RPMI7951 (cell line): ENCODE measurements at places on chromosomes 3 and 15. TPM values are rescaled to one million over a fixed set of nuclear protein-coding genes. Genes with fewer than 3 reads are reported as not detected.
A peak's percentile ranks its signal among the peaks of the same experiment; 100 is the strongest.

Gene USP50
- total RNA-seq: not detected in 2 replicates

Gene LIPH
- not detected in 2 replicates for total RNA-seq

GRCh38 chr3:158443632-158444031 lies 127.4 kb upstream of the MLF1 start:
- DNase-seq: no peak

DNA sequence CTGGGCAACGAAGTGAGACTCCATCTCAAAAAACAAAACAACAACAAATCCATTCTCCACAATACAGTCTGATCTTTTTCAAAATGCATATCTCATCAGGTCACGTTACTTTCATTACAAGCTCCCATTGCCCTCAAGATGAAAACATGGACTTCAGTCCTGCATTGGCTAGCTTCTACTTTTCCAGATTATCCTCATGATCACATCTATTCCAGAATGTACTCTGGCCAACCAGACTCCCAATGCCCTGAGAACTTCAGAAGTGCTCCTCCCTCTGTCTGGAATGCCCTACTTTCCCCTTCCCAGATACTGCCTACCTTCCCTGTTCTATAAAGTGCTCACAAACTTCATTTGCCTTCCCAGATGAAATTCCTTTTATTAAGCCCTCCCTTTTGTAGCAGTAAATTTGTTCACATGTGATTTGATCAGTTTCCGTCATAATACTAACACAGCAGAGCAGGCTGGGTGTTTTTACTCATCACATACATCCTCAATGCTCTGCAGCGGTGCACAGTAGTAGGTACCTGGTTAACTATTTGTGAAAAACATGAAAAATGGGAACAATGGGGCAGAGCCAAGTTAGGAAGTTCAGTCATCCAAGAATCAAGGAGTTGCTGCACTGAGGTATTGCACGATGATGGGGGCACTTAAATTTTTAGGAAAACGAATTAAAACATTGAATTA lies 5.3 kb downstream of the RPL22L1 start:
- peak; percentile 22 for DNase-seq

GRCh38 chr15:91936927-91937326 lies 83.4 kb downstream of the SLCO3A1 start:
- no peak for DNase-seq

DNA sequence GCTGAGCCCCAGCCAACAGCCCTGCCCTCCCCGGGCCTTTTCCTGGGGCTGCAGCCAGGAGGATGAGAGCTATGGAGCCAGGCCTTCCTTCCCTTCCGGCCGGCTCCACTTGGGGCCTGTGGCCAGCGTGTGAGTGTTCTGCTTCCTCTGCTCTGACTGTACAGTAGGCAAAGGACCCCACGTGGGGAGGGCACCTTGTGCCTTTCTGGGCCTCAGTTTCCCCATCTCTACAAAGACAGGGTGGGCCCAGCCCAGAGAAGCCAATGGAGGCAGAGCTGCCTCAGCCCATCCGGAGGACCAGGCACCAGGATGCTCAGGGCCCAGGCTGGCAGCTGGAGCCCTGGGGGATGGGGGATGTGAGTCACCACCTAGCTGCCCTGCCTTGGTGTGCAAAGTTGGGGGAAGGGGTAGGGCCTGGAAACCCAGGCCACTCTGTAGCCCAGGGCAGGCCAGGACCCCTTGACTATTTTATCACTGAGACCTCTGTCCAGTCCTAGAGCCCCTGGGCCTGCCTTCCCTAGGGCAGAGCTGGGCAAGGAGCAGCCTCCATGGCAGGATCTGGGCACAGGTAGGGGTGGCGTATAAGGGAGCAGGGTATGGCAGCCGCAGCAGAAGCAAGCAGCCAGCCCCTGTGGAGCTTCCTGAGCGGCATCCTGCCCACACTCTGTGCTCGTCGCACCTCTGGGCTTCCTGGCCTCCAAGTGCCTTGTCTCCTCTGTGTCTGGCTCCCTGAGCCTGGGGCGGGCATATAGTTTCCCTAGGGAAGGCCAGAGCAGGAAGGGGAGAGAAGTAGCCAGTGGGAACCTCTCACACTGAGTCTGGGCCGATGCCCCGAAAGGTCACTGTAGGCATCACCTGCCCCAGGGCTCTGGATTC lies 1.8 kb downstream of the PSTPIP1 start:
- DNase-seq: no peak

- DNase-seq: peak; percentile 76
These were observed 44.6 kb downstream of the CCNL1 start for GRCh38 chr3:157115069-157116006.

Gene AQR
- 31.6 and 45.1 TPM in 2 replicates for total RNA-seq

Gene CASR
- total RNA-seq: not detected in 2 replicates

- DNase-seq: peak; percentile 95
These were observed at the start of gene SELENOT for GRCh38 chr3:150603153-150603979. Gene SELENOT, plus strand, starts transcription at chr3:150603321. Its CDS starts 42 bp downstream, at chr3:150603363.

Gene SHISA5
- 206 and 217 TPM in 2 replicates for total RNA-seq

Gene CLDN16
- total RNA-seq: not detected in 2 replicates

DNA sequence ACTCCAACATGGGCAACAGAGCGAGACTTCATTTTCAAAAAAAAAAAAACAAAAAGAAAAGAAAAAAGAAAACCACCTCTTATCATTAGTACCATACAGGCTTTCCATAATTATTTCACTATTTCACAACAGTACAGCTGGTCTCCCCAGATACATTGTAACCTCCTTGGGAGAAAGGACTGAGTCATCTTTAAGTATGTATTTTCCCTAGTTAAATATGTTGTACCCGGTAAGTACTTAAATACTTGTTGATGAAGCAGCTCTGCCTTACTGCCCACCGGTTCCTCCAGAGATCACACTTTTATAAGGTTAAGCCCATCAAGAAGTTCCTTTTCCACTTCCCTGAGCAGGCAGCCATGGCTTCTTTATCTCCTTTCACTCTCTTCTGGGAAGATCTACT lies 789.5 kb upstream of the CFAP20DC start:
- DNase-seq: peak; percentile 49

Gene GJD2
- total RNA-seq: not detected in 2 replicates

DNA sequence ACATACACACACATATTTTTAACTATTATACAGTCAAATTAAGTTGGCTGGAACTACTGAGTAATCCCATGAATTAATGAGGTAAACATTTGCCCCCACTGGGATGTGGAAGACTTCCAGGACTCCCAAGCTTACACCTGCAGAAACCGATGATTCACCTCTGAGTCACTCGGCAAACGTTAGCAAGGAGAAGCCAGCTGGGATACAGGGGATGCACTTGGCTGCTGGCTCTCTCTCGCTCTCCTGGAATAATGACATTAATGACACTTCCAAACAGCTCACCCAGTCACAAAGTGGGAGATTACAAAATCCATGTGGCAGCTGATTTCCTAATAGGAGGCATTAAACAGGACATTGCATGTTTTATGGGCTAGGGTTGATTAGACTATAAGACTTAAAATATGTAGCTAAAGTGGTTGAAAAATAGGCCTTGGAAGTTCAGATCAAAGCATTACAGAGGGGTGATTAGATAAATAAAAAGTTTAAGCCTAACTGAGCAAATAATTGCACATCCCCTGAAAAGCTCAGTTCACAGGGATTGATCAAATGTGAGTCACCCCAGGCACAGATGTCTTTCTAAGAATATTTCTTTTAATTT lies 500.9 kb downstream of the SOX2 start:
- DNase-seq: peak; percentile 86

Gene IMPDH2
- total RNA-seq: 305 and 426 TPM in 2 replicates

Gene XCR1
- not detected in 2 replicates for total RNA-seq

Gene MUC4
- not detected in 2 replicates for total RNA-seq

GRCh38 chr15:94080416-94080815 lies 150.9 kb upstream of the MCTP2 start:
- DNase-seq: peak; percentile 99

Gene OR5H15
- not detected in 2 replicates for total RNA-seq

DNA sequence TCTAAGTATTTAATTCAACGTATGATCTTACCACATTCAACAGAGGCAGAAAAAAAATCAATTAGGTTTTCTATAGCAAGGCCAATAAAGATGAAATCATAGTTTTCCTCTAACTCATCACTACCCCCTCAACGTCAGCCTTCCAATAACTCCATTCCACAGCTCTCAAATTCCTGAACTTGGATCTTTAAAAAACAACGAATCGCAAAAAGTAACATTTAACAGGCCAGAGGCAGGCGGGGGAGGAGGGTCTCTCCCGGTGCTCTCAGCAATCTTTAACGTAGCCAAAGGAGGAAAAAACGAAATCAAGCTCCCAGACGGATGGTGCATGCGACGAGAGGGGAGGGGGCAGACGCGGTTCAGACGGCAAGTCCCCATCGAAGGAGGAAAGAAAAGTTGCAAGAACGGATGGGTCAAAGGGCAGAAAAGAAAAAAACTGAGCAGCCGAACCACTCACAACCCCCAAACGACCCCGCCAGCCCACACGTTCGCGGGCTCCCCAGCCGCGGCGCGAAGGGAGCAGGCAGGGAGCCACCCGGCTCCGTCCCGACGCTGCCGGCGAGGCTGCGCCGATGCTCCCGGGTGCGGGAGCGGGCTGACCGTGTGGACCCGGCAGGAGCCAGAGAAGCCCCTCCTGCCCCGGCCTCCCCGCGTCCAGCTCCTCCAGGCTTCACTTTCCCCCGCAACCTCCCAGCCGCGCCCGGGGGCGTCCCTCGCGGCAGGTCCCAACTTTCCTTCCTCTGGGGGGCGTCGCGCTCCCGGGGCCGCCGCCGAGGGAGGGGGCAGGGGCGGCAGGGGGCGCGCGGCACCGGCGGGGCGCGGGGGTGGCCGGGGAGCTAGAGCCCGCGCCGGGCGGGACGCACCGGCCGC lies 703 bp downstream of the PEAK1 start:
- DNase-seq: peak; percentile 15

GRCh38 chr15:70250208-70251201 lies 152.8 kb upstream of the TLE3 start:
- no peak for DNase-seq

GRCh38 chr15:61379005-61379404 lies 149.9 kb upstream of the RORA start:
- no peak for DNase-seq

GRCh38 chr3:9169326-9169725 lies 80.1 kb downstream of the SRGAP3 start:
- DNase-seq: no peak

DNA sequence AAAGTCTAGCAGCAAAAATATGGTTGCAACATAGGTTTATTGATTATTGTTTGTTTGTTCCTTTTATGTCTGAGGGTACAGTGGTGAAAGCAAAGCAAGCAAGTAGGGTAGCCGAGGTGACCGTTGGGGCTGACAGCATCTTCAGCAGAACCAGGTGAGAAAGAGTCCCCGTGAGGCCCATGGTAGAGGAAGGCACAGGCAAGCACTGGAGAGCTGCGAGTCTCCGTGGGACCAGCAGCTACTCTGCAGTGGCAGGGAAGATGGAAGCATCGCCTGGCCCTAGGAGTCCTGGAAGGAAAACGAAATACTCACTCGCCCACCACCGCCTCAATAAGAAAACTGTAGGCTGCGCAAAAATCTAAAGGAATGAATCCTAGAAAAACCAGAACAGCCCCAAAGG lies 25.3 kb upstream of the GABRA5 start:
- DNase-seq: no peak

DNA sequence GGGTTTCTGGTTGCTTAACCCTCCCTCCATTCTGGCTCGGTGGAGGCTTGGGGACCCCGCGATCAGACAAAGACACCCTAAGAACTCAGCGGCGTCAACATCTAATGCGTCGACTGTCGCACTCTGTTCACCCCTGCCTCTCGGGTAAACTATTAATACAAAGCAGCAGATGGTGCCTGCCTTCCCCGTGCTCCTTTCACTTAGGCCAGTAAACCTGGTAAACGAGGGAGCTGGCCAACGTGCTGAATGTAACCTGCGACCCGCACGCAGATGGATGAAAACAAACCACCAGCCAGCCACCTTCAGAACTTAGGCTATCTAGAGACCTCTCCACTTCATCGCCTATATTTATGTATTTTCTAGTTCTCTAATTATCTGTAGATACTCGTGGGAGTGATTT lies 848 bp upstream of the CADPS start:
- peak; percentile 65 for DNase-seq

GRCh38 chr15:73787621-73788020 lies 34.5 kb upstream of the INSYN1 start:
- no peak for DNase-seq

Gene CKMT1A
- total RNA-seq: 0.24 TPM in 1 of 2 replicates, not detected in the other

DNA sequence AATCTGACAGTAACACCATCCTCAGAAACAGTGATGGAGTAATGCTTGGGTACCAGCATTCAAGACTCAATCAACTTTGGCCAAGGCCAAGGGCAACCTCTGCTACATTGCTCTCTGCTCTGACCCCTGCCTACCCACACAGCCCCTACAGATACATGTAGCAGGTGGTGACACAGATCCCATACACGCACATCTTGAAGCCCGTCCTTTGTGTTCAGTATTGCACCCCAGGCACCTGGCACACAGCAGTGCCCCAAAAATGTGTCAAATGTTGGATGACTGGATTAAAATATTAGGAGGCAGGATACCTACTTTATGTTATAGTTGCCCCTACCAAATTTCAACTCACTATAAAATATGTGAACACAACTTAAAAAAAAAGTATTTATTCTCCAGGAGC lies 139.3 kb upstream of the ICE2 start:
- DNase-seq: no peak

DNA sequence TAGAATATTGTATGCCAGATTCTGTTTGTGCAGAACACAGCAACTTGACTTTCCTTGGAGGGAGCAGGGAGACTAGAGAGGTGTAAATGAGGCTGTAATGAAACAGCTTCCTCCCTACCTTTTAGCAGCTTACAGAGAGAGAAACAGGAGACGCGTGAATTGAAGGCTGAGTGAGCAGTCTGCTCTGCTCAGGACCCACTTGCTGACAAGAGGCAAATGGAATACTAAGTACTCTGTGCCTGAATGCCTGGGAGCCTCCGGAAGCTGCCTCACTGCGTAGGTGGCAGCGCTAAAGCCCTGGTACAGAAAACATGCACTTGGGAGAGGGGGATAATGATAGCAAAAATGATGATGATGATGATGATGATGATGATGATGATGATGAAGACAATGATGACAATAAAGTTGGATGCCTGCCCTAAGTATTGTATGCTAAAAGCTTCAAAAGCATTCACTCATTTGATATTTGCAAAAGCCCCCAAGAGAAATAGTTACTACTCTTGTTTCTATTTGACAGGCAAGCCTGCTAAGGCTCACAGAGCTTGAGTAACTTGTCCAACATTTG lies 548.9 kb downstream of the NTRK3 start:
- DNase-seq: no peak

Gene SI
- total RNA-seq: not detected in 2 replicates

DNA sequence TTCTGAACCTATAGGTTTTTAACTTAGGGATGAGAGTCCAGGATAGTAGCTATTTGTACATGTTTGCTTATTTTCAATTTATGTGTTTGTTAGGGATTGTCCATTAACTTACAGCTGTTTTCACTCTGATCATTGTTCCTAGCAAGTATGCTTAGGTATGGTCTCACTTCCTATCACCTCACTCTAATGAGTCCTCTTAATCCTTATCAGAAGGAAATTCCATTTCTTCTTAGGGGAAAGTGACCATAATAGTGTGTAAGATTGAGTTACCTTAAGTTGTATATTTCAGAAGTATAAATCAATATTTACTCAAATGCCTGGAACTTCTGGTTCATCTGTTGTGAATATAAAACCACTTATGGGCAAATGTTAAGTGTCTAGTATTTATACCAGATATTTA lies 53.0 kb downstream of the PIAS1 start:
- DNase-seq: no peak

GRCh38 chr3:72969766-72970165 lies 26.8 kb upstream of the PPP4R2 start:
- peak; percentile 6 for DNase-seq

Gene PRRT3
- total RNA-seq: 0.98 and 1.2 TPM in 2 replicates
